CD4-positive, alpha-beta T cell treated with Interleukin-17A for 4 hours (primary cell): ENCODE measurements at places on chromosomes 11 and 22.

- DNase-seq: no peak
Measured at GRCh38 chr11:2275334-2276279, 5.2 kb upstream of the ASCL2 start.

- no peak for DNase-seq
Measured at GRCh38 chr11:122872046-122872445, 10.5 kb upstream of the JHY start.

GRCh38 chr11:6497069-6497839 lies at the start of gene DNHD1:
Gene DNHD1, plus strand, starts transcription at chr11:6497280. Its CDS starts 936 bp downstream, at chr11:6498216.
- DNase-seq: no peak

- DNase-seq: no peak
Measured at GRCh38 chr11:82406611-82407010, 327.1 kb downstream of the FAM181B start.

DNA sequence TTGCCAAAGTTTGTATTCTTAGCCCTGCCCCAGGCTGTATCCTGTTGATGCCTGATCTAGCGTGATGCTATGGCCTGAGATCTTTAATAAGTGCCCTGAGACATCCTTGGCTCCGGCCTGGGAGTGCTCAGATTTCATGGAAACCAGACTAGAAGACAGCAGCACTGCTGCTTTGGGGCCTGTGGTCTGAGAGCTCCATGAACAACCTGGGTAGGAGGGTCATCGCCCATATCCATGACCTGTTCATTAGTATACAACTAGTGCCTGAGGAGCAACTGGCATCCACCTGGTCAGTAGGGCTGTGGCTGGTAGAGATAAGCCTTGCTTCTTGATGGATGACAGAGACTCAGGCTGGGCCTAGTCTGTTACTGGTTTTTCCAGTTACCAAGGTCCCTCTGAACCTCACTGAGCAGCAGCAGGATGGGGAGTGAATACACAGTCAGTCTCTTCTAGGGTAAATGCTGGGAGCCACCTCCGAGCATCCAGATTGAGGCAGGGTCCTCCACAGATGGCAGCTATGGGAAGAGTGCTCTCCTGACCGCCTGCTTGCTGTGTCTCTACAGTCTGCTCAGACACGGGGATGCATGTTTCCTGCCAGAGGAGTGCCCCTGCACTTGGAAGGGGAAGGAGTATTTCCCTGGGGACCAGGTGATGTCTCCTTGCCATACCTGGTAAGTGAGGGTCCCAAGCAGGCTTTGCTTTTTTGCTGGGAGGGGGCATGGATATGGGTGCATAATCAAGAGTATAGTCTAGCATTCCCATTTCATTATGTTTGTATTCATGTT lies 39.0 kb downstream of the OTOG start:
- no peak for DNase-seq

DNA sequence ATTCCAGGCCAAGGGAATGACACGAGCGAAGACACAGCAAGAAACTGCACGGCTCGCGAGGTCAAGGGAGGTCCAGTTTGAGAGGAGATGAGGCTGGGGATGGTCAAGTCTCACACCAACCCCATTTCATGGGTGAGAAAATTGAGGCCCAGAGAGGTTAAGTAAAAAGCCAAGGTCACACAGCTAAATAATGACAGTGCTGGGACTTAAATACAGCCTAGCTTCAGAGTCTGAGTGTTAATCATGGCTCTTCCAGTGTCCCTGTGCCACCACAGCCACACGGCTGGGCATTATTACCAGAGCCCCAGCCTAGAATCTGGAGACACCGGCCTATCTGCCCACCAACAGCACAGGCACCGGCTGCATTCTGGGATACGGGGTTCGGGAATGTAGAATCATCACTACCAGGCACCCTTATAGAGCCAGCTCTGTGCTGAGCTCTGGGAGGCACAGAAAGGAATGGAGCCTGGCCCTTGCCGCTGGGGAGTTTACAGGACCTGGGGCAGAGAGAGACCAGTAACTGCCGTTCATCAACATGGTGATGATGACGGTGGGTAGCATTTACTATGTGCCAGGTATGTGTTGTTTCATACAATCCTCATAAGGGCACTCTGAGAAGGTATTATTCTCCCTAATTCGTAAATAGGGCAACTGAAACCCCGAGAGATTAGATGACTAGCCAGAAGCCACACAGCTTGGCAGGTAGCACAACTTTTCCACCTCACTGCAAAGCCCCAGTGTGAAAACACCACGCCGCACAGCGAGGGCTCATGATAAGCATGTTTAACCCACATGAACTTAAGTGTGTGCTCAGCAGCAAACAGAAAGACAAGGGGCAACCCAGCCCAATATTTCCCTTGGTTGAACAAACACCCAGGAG lies 51.8 kb downstream of the CD6 start:
- peak; percentile 77 for DNase-seq

- no peak for DNase-seq
Measured at GRCh38 chr11:15258433-15259165, 143.9 kb downstream of the INSC start.

DNA sequence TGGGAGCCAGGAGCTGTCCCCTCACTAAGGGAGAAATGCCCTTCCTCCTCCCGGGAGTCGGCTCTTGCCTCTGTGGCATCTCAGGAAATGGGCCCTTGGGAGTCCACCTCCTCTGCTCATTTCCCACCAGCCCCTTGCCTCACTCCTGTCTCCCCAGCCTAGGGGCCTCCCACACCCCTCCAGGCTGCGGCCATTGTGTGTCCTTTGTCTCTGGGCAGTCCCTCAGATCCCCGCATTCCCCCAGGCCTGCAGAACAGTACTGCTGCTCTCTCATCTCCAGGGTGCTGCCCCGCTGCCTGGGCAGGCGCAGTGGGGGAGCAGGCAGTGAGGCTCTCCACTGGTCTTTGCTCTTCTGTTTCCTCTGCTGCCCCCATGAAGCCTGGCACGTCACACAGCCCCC lies 25.0 kb downstream of the ADA2 start:
- DNase-seq: no peak

DNA sequence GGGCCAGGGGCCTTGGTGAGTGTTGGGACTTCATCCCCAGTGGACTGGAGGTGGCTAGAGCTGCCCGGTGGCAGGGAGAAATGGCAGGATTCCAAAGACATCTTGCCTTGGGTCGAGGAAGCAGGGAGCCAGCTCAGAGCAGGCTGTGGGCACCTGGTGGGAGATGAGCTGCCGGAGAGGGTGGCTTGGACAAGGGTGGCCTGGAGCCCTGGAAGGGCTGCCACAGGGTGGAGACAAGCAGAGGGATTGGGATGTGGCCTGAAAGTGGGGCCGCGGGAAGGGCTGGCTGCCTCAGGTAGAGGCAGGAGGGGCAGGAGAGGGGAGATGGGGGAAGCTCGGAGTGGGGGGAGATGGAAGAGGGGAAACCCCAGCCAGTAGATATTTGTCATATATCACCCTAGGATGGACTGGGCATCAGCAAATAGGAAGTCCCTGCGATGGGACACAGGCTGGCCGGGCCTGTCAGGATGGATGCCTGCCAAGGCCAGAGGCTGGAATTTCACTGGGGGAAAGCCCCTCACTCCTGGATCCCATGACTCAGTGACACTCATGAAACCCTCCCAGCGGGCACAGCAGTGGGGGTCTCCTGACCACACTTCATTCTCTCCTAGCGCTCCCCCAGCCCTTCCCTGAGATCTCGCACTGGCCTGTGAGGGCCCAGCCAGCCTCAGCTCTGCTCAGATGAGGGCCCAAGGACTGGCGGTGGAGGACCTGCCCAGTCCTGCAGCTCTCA lies 72.0 kb upstream of the SHISAL1 start:
- no peak for DNase-seq

GRCh38 chr11:121711939-121712338 lies 259.2 kb upstream of the SORL1-AS1 start:
- DNase-seq: no peak
